Right kidney (tissue), 9 donors: ENCODE measurements at places on chromosomes 2 and 18.
A peak's percentile ranks its signal among the peaks of the same experiment; 100 is the strongest.

DNA sequence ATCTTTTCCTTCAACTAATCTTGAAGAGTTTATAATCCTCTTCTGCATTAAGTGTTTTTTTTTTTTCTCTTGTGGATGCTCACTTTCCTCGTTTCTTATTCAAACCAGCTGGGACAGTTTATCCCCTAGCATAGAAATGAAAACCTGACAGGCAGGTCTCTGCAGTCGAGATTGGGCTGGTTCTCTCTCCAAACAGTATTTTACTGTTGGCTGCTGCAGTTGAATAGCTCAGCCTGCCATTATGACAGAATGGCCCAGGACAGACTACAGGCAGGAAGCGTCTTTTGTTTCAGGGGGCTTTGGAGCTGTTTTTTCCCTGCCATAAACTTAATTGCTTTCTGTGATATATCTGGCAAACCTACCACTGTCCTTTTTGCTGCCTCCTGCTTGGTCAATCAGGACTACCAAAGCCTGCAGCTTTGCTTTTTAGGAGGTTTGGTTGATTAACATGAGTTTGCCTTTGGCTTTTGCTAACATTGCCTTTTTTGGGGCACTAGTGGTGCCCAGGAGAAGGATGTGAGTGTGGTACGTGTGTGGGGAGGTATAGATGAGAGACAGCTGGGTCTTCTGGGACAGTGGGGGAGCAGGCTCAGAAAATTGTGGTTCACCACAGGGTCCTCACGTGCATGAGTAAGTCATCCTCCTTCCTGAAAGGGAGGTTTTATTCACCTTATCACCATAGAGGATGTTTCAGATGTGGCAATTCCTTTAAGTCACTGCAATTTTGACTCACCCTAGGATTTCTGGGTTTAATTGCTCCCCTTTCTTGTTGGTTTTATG lies 128.7 kb downstream of the LYPD6B start:
- no peak for DNase-seq

DNA sequence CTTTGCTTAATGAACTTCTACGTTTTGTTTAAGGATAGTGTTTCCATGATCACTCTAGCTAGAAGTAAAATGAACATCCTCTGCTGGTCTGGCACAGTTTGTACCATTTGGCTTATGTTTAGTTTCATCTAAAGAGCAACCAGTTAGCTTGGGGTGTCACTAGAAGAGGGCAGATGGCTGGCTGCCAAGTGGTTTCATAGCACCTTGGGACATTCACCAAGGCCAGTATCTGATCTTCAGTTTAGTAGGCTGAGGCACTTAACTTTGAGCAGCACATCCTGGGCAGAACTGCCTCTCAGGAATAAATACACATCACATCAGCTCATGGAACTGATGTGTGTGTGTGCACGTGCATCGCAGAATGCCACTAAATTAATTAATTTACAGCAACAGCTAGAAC lies 68.4 kb downstream of the NXPH2 start:
- DNase-seq = no peak

- DNase-seq = no peak
Observed at GRCh38 chr2:219266886-219267285, 12.3 kb upstream of the DNAJB2 start.

DNA sequence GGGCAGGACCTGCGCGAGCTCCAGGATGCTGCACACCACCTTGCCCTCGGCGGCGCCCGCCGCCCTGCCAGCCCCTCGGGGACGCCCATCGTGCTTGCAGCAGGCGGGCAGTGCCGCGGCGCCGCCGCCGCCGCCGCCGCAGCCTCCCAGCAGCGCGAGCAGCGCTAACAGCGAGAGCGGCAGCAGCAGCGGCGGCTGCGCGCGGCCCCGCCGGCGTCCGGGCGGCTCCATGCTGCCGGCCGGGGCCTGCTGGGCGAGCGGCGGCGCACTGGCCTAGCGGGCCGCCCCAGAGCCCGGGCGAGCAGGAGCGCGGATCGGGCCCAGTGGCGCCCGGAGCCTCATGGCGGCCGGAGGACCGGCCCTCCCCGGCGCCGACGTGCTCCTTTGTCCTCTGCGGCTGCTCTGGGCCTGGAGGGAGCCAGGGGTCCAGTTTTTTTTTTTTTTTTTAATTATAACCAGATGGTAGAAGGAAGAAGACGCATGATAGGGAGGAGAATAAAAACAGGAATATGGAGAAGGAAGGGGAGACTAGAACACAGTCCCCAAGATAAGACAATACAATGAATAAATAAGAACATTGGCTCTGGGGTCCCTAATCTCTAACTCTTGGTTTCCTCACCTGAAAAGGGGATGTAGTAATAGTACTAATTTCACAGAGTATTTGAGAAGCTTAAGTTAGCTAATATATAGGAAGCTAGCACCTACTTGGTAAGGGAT lies 17.1 kb upstream of the ANKRD62 start:
- peak; percentile 25 for DNase-seq

- DNase-seq = no peak
Observed at GRCh38 chr18:44143072-44143471, 537.6 kb upstream of the SETBP1 start.

- peak; percentile 50 for DNase-seq
Observed at GRCh38 chr2:32772638-32773447, 145.0 kb downstream of the TTC27 start.
